Caudate nucleus (tissue), 63 donors: ENCODE measurements at places on chromosomes 4 and X.

- DNase-seq = no peak
Observed at GRCh38 chrX:15448010-15448639, 45.0 kb downstream of the PIR start.

DNA sequence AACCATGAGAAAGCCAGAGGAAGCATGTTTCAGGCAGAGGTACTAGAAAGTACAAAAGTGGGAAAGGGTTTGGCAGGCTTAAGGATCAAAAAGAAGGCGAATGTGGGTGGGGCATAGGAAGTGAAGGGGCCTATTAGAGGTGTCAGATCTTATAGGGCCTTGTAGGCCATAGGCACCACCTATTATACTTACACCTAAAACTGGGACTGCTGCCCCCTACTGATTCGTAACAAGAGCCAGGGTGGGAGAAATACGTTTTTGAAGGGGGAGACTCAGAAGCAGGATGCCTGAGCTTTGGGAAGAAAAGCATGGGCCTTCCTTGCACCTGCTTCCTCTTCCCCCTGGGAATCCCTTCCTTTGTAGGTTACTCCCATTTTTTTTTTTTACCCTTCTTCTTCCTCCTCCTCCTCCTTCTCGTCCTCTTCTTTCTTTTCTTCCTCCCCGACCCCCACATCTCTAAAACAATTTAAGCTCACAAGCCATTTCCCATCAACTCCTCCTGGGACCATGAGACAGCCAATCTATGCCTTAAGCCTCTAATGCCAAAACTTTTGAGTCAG lies 40.7 kb upstream of the GPC3 start:
- no peak for DNase-seq

DNA sequence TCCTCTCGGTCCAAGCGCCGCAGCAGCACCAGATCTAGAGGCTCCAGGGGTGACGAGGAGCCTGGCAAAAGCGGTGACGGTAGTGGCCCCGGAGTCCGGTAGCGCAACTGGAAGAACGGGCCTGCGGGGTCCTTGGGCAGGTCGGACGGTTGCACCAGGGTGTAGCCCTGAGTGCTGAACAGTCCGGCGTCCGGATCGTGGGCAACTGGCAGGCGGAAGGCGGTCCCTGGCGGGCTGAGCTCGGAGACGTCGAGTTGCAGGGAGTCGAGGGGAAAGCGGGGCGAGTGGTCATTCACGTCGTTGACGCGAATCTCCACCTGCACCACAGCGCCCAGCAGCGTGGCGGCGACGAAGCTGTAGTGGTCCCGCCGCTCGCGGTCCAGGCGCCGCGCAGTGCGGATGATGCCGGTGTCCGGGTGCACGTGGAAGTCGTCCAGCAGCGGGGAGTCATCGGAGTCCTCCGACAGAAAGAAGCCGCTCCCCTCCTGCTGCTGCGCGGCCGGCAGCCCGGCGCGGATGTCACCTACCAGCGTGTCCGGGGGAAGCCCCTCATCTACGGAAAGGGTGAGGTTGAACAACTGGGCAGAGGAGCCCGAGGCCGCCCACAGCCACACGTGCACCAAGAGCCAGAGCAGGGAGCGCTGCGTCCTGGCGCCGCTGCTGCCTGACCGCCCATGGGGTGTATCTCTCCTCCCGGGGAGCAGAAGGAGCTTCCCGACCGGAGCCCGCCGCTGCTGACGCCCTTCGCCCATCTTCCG lies 837 bp downstream of the DCHS2 start:
- DNase-seq = no peak

DNA sequence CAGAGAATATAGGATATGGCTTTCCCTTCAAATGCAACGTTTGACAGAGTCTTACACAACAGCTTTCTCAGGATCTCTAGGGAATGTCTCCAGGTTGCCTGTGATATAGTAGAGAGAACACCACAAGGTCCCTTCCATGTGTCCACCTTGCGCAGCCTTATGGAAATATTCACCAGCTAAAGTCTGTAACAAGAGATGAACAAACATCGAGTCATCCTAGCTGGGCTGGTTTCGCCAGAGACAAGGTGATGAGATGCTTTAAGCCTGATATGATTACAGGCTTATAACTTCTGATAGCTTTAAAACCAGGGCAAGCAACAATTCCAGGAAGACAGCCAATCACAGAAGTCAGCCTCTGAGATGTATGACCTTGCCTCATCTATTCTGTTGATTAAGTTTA lies 83.8 kb downstream of the SEL1L3 start:
- DNase-seq = no peak

GRCh38 chr4:35539404-35540055 lies 704.8 kb downstream of the ARAP2 start:
- DNase-seq = no peak
